Osteoblast (primary cell): ENCODE measurements at places on chromosomes 5 and 9.

GRCh38 chr9:36748322-36748899 lies 175.7 kb downstream of the MELK start:
- no peak overlapping the region for H3K27ac ChIP-seq
- DNase-seq, result peak; percentile 94
- peaks cover 11% of the 10 kb centered on the region for H3K27me3 ChIP-seq
- no peak overlapping the region for H3K4me3 ChIP-seq
- H3K36me3 ChIP-seq, result no peaks in the 10 kb centered on the region
- H3K4me1 ChIP-seq, result no peaks in the 10 kb centered on the region

GRCh38 chr5:460273-460625 lies 17.3 kb downstream of the EXOC3 start:
- H3K4me3 ChIP-seq, result no peak overlapping the region
- peaks cover 67% of the 10 kb centered on the region for H3K36me3 ChIP-seq
- peaks cover 8% of the 10 kb centered on the region for H3K4me1 ChIP-seq
- H3K27me3 ChIP-seq, result no peaks in the 10 kb centered on the region

DNA sequence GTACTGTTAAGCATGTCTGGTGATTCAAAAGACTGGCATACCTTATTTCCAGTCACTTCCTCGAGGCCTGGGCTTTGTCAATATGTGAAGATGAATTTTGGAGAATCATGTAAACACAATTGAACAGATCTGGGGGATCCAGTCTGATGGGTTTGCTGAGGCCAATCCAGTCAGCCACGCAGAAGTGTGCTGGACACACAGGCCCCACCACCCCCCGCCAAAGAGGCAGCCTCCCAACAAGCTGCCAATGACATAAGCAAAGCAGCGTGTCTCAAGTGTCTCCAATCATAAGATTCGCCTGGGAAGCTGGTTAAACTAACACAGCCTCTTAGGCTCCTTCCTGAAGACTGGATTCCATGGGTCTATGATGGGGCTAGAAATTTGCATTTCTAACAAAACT lies 192.9 kb upstream of the KLF9 start:
- no peaks in the 10 kb centered on the region for H3K27me3 ChIP-seq
- H3K4me3 ChIP-seq, result no peak overlapping the region
- no peak overlapping the region for H3K27ac ChIP-seq
- peaks cover 17% of the 10 kb centered on the region for H3K4me1 ChIP-seq
- DNase-seq, result no peak

- H3K4me1 ChIP-seq, result peaks cover 6% of the 10 kb centered on the region
- H3K27me3 ChIP-seq, result no peaks in the 10 kb centered on the region
Observed at GRCh38 chr9:131361202-131361833, 32.6 kb upstream of the PRRC2B start.

GRCh38 chr5:151383011-151383410 lies 35.7 kb upstream of the SLC36A2 start:
- no peaks in the 10 kb centered on the region for H3K27me3 ChIP-seq
- H3K4me1 ChIP-seq, result no peaks in the 10 kb centered on the region
- H3K4me3 ChIP-seq, result no peak overlapping the region
- H3K36me3 ChIP-seq, result no peaks in the 10 kb centered on the region
- H3K27ac ChIP-seq, result no peak overlapping the region

DNA sequence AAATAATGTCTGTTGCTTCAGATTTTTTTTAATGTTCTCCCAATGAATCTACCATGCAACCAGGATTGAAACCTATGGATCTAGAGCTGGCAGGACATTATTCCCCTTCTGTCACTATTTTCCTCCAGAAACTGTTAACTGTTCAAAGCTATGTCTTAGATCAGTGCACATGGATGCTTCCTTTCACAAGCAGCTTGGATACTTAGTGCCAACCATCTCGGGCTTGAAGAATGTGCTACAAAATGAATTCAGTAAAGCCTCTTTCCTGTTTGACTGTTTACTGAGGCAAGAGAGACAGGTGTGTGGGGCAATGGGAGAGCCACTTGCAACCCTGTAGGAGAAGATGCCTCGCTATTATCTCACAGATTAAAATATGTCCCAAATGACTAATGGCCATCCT lies 774.8 kb downstream of the KCTD16 start:
- H3K4me3 ChIP-seq, result no peak overlapping the region
- no peaks in the 10 kb centered on the region for H3K27me3 ChIP-seq
- no peaks in the 10 kb centered on the region for H3K4me1 ChIP-seq
- no peak for DNase-seq
- H3K27ac ChIP-seq, result no peak overlapping the region

GRCh38 chr9:5425006-5425628 lies 12.6 kb downstream of the PLGRKT start:
- peaks cover 4% of the 10 kb centered on the region for H3K36me3 ChIP-seq
- H3K27me3 ChIP-seq, result no peaks in the 10 kb centered on the region
- DNase-seq, result peak; percentile 84
- H3K27ac ChIP-seq, result no peak overlapping the region
- no peaks in the 10 kb centered on the region for H3K4me1 ChIP-seq
- no peak overlapping the region for H3K4me3 ChIP-seq

- H3K4me1 ChIP-seq, result no peaks in the 10 kb centered on the region
- H3K27me3 ChIP-seq, result no peaks in the 10 kb centered on the region
- no peak overlapping the region for H3K4me3 ChIP-seq
- no peak for DNase-seq
Observed at GRCh38 chr9:108953983-108954574, 19.9 kb downstream of the ABITRAM start.

DNA sequence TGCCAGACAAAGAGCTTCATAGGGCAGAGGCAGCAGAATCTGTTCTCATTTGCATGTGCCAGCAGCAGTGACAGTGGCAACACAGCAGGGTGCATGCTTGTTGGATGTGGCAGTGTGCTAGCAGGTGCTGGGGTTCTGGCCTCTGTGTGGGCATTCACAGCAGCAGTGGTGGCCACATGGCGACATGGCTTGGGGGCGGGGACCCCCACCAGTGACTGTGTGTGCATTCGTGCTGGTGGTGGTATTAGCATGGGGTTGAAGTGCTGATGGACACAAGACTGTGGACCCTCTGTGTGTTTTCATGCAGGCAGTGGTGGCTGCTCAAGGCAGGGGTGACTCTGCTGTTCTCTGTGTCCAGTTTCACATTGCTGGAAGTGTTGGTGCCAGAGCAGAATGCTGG lies 183.2 kb upstream of the PDE4D start:
- no peak for DNase-seq
- H3K27ac ChIP-seq, result no peak overlapping the region

- H3K27ac ChIP-seq, result no peak overlapping the region
- no peaks in the 10 kb centered on the region for H3K36me3 ChIP-seq
- H3K4me1 ChIP-seq, result peaks cover 14% of the 10 kb centered on the region
- H3K27me3 ChIP-seq, result no peaks in the 10 kb centered on the region
- no peak for DNase-seq
- no peak overlapping the region for H3K4me3 ChIP-seq
Observed at GRCh38 chr5:126414874-126415502, 8.2 kb upstream of the GRAMD2B start.

GRCh38 chr9:78050421-78050820 lies 18.8 kb upstream of the GNAQ start:
- DNase-seq, result no peak
- peaks cover 19% of the 10 kb centered on the region for H3K27me3 ChIP-seq
- no peak overlapping the region for H3K4me3 ChIP-seq
- no peaks in the 10 kb centered on the region for H3K4me1 ChIP-seq

DNA sequence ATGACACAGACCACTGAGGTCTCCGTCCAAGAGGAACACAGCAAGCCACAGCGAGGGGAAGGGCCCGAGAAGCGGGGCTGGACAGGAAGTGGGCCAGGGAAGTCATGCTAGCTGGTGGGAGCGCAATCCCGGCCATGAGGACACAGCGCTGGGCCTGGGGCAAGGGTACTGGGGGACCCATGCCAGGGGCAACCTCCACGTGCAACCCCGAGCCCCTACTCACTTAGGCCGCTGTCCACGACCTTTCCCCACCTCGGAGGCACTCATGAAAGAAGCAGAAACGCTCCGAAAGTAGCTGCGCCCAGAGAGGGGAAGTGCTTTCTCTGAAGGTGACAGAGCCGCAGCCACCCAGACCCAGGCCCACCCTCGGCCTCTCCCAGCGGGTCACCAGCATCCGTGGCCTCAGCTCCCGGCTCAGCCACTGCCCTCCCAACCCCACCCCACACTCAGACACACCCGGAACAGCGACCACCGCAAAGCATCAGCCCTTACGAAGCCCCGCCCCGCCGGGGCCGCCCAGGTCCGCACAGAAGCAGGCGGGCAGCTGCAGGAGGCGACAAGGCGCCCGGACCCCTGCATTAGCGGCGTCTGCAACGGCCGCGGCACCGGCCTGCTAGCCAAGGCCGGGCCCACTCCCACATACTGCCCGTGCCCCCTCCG lies 782 bp downstream of the BICD2 start:
- peak overlapping the region; percentile 53 for H3K27ac ChIP-seq
- peaks cover 14% of the 10 kb centered on the region for H3K4me1 ChIP-seq
- peak; percentile 94 for DNase-seq
- H3K27me3 ChIP-seq, result no peaks in the 10 kb centered on the region
- no peaks in the 10 kb centered on the region for H3K36me3 ChIP-seq
- H3K4me3 ChIP-seq, result peak overlapping the region; percentile 94

DNA sequence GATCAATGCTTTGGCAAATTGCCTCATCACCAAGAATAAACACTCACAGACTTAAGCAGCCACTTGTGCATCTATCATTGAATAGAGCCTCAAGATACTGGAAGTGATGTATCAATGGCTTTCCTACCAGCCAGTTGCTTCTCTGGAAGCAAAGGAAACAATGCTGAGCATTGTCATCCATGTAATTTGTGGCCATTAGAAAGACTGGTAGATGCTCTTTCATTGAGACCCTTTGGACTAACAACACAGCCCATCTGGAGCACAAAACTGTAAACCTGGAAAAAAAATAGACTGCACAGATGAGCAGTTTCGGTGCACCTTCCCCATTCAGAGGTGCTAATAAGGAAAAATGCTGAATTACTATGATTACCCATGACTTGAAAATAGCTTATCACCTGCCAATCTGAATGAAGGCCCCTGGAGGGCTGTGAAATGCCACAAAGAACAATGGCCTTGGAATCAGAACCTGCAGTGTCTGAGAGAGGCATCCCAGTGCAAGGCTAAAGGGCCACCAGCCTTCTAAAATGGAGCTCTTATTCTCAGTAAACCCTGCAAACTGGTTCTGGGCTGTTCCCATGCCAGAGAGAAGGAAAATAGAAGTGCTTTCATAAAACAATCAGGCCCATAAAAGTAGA lies 127.5 kb downstream of the RFK start:
- no peaks in the 10 kb centered on the region for H3K27me3 ChIP-seq
- no peak overlapping the region for H3K27ac ChIP-seq
- H3K4me1 ChIP-seq, result no peaks in the 10 kb centered on the region
- H3K4me3 ChIP-seq, result no peak overlapping the region
- no peaks in the 10 kb centered on the region for H3K36me3 ChIP-seq

GRCh38 chr5:36392818-36393217 lies 91.1 kb upstream of the RANBP3L start:
- peaks cover 30% of the 10 kb centered on the region for H3K4me1 ChIP-seq
- H3K27me3 ChIP-seq, result no peaks in the 10 kb centered on the region
- no peak overlapping the region for H3K4me3 ChIP-seq
- DNase-seq, result peak; percentile 80
- peak overlapping the region; percentile 32 for H3K27ac ChIP-seq

DNA sequence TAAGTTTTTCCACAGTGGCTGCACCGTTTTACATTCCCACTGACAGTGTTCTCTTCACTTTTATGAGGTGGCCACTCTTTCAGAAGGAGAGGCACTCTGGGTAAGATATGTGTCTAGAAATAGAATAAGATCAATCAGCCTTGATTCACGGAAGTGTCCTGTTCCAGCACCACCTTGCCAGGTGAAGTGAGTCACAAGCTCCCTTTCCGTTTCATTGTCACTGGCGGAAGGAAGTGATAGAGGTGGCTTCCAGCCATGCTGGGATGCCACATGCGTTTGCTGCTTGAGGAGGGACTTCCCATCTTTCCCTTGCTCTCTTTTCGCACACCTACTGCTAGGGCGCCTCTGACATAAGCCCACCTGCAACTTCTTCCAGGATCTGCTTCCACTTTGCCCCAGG lies 217.1 kb downstream of the PIK3R1 start:
- H3K4me1 ChIP-seq, result peaks cover 13% of the 10 kb centered on the region
- H3K4me3 ChIP-seq, result no peak overlapping the region
- no peaks in the 10 kb centered on the region for H3K27me3 ChIP-seq
- no peaks in the 10 kb centered on the region for H3K36me3 ChIP-seq
- no peak for DNase-seq

GRCh38 chr9:129131300-129132145 lies 20.3 kb downstream of the PTPA start:
- H3K36me3 ChIP-seq, result peaks cover 57% of the 10 kb centered on the region
- H3K27me3 ChIP-seq, result no peaks in the 10 kb centered on the region
- H3K4me3 ChIP-seq, result no peak overlapping the region
- H3K4me1 ChIP-seq, result peaks cover 7% of the 10 kb centered on the region
- DNase-seq, result peak; percentile 96

DNA sequence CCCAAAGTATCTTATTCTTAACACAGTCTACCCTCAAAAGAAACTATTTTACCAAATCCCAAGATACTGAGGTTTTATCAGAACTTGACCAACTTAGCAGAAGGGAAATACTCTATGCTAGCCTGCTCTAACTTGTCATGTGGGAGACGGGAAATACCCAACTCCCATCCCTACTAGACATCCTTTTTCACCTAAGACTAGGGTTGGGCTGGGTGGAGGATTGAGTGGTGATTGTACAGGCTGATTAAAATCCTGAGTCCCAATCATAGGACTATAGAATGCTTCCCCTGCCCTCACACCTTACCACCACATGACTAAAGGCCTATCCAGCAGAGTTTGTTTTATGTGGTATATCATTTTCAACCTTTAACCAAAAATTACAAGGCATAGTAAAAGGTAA lies 786.5 kb downstream of the TAF11L14 start:
- no peak overlapping the region for H3K4me3 ChIP-seq
- H3K36me3 ChIP-seq, result no peaks in the 10 kb centered on the region
- H3K27ac ChIP-seq, result no peak overlapping the region
- H3K4me1 ChIP-seq, result no peaks in the 10 kb centered on the region
- DNase-seq, result no peak
- no peaks in the 10 kb centered on the region for H3K27me3 ChIP-seq

DNA sequence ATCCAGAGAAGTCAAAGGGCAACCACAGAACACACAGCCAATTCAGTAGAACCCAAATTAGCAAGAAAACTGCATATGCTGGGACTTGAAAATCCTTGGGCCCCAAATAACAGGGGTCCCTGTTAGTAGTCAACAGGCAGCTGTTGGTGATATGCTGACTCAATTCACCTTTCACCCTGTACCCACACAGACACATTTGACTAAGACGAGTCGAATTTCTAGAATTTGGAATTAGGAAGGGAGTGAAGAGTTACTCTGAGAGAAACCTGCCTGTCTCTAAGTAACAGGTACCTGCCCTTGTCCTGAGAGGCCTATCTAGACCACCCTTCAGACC lies 821 bp upstream of the VCP start:
- H3K27ac ChIP-seq, result peak overlapping the region; percentile 96
- H3K4me3 ChIP-seq, result peak overlapping the region; percentile 94
- H3K36me3 ChIP-seq, result peaks cover 27% of the 10 kb centered on the region
- no peak for DNase-seq

DNA sequence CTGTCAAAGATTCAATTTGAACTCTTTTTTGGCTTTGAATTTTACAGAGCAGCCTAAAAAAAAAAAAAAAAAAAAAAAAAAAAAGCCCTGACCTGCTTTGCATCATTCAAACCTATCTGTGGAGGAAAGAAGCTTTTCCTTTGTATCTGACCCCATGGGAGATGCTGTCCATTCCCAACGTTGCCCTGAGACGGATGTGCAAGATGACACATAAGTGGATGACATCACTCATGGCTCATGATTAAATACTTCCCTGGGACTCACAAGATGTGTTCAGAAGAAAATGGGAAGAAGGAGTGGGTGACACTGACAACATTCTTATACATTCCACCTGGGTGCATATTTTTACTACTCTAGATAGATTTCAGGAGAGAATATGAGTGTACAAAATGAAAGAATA lies 245.7 kb upstream of the ELAVL2 start:
- H3K4me1 ChIP-seq, result no peaks in the 10 kb centered on the region
- no peak for DNase-seq
- no peak overlapping the region for H3K4me3 ChIP-seq
- no peaks in the 10 kb centered on the region for H3K36me3 ChIP-seq
- H3K27me3 ChIP-seq, result no peaks in the 10 kb centered on the region
